HAP-1 (cell line): ENCODE measurements at places on chromosomes 4 and X.
A peak's percentile ranks its signal among the peaks of the same experiment; 100 is the strongest.

GRCh38 chr4:184471881-184472613 lies 2.3 kb downstream of the IRF2 start:
- peak; percentile 25 for DNase-seq

- peak; percentile 76 for DNase-seq
Measured at GRCh38 chrX:119880552-119881437, 9.2 kb downstream of the NDUFA1 start.

DNA sequence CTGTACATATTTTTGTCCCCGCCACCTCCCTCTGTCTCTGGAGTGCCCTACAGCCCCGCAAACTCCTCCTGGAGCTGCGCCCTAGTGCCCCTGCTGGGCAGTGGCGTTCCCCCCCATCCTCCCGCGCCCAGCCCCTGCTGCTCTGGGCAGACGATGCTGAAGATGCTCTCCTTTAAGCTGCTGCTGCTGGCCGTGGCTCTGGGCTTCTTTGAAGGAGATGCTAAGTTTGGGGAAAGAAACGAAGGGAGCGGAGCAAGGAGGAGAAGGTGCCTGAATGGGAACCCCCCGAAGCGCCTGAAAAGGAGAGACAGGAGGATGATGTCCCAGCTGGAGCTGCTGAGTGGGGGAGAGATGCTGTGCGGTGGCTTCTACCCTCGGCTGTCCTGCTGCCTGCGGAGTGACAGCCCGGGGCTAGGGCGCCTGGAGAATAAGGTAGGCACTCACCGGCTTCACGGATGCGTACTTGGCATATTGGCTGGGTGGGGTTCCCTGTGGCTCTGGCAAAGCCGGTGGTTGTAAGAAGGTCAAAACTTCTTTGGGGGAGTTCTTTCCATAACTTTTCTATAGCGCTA lies 653 bp downstream of the HHIP start:
- peak; percentile 70 for DNase-seq

DNA sequence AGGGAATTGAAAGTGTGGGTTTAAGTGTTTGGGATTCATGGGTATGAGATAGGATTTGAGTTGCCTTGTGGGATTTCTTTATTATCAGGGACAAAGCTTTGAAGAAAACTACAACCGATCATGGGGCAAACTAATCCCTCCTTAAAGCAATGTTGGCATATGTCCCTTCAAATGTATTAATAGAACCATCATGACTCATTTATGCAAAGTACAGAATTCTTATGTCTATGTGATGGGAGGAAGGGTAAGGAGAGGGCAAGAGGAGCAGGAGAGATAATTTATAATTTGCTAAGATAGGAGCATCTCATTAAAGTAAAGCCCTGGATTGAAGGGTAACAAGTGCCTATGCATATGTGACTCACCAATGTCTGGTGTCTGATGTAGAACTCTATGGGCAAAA lies 94.2 kb downstream of the PHEX start:
- DNase-seq: no peak

DNA sequence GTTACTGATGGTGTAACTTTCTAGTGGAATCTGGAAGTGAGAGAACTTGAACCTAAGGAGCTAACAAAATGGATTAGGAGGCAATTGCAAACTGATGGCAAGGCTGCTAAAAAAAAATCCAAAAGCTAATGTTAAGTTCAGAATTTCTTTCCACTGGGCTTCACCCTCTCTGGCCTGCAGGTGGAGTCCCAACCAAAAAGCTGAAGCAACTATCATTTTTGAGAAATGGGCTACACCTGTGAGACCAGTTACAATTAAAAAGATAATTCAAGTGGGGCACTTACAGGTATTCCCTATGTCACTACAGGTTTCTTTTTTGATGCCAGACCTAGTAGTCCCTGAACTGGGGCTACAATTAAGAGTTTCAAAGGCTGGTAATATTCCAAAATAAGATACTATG lies 142.1 kb upstream of the FTHL17 start:
- DNase-seq: peak; percentile 17
